ENCODE measurements at places on chromosomes 3 and 15. TPM values are rescaled to one million over a fixed set of nuclear protein-coding genes. Genes with fewer than 3 reads are reported as not detected.

CERS3 gene
- 0.26 TPM for total RNA-seq

DNA sequence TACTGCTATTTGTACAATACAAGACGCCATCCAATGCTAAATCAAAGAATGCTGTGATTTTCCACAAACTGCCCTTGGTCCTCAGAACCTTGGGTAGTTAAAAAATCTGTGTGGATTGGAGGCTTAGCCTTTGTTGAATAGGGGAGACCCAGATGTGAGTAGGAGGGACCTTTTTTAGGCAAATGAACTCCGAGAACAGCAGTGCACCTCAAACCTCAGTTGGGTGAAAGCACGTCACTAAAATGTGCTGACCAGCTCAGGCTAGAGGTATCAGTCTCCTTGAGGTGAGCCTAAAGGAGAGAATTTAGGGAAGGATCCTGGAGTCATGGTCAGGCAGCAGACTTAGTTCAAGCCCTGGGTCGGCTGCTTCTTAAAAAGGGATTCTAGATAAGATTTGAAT, 200.7 kb downstream of the SOX2 start:
- DNase-seq, result no peak

GRCh38 chr15:66908744-66909095, 156.7 kb upstream of the SMAD3 start:
- no peak for DNase-seq

ATP10A gene
- total RNA-seq, result 4.9 TPM

MUC20 gene
- total RNA-seq, result 2.3 TPM

EXD1 gene
- total RNA-seq, result not detected

DNA sequence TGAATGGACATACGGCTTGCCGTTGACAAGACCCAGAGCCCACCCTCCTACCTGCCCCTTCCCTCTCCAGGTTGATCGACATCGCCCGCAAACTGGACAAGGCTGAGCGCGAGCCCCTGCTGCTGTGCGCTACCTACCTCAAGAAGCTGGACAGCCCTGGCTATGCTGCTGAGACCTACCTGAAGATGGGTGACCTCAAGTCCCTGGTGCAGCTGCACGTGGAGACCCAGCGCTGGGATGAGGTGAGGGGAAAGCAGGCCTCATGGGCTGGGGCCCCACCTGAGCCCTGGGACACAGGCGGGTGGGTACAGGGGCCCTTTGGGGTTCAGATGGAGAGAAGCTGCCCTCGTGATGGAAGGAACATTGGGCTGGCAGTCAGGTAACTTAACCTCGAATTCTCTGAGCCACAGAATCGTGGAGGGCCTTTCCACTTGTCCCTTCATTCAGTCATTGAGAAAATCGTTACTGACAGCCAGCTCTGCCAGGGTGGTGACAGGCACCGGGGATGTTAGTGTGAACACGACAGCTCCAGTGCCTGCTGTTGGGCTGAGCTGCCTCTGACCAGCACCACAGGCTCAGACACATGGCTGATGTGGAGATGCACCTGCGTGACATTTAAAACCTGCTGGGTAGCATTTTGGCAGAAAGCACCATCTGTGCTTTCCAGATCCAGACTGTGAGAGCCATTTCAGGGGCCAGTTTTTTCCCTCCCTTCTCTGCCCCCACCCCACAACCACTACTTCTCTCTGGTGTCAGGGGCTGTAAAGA, 25.6 kb upstream of the RHO start:
- no peak for DNase-seq

KLHL40 gene
- total RNA-seq, result not detected

GRCh38 chr3:56458496-56459103, 9.7 kb downstream of the ERC2 start:
- no peak for DNase-seq

DNA sequence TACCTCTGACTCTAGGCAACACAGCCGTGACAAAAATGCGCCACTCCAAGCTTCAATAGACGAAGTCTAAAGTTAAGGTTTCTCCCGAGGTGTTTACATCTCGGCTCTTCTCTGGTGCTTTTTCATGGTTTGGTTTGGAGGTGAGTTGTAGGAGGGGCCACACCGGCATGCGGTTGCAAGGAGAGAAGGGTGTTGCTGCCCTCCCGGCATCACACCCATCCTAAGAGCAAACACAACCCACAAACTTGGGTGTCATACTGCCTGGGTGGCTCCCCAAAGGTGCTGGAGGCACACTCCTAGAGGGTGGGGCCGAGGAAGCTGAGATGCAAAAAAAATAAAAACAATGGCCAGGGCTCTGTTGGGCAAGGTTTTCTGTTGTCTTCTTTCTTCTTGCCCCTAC, 225.2 kb upstream of the ICE2 start:
- DNase-seq, result no peak

FBXO40 gene
- total RNA-seq, result not detected

All from neural crest cell (in vitro differentiated cells).